Uterus (tissue), 4 donors: ENCODE measurements at places on chromosomes 11 and 22. TPM values are rescaled to one million over a fixed set of nuclear protein-coding genes. Genes with fewer than 3 reads are reported as not detected.

DNA sequence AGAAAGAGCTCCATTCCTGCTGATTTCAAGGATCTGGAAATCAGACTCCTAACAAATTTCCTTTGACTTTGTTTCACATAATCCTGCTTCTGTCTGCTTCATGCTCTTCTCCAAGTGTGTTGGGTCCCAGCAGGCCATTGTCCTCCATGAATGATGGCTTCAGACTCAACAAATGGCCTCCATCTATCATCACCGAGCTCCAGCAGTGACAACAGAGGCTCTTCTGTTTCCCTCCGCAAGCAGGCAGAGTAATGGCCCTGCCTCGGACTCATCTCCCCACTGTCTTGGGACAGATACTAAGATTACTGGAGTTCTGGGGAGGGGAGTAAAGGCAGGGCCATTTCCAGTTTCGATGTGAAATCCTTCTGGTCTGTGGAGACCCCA lies 127.3 kb downstream of the TENM4 start:
- H3K4me1 ChIP-seq: no peaks in the 10 kb centered on the region
- no peaks in the 10 kb centered on the region for H3K36me3 ChIP-seq
- no peak for DNase-seq
- no peak overlapping the region for H3K27ac ChIP-seq

DNA sequence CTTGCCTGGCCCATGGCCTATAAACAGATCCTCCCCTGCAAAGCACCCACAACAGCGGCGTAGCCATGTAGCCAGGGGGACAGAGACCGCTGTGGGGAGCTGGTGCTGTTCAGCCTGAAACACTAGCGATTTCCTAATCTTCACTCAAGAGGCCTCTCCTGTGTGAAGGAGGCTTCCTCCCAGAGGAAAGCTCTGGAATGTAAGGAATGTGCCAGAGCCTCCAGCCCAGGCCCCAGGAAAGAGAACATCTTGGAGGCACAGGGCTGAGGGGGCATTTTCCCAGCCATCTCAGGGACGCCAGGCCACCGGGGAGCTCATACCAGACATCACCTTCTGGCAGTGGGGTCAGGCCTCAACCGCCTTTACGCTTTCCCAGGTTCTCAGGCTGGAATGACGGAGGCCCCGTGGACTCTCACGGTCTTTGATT lies 24.0 kb downstream of the MIAT start:
- no peak overlapping the region for H3K4me3 ChIP-seq
- no peaks in the 10 kb centered on the region for H3K27me3 ChIP-seq
- H3K4me1 ChIP-seq: no peaks in the 10 kb centered on the region
- no peaks in the 10 kb centered on the region for H3K36me3 ChIP-seq

The GUCY1A2 gene
- total RNA-seq: 147 TPM

GRCh38 chr22:27089264-27089663 lies 431.9 kb downstream of the MIAT start:
- H3K27me3 ChIP-seq: no peaks in the 10 kb centered on the region
- no peak overlapping the region for H3K27ac ChIP-seq
- H3K36me3 ChIP-seq: no peaks in the 10 kb centered on the region

The OR4A16 gene
- total RNA-seq: not detected

The OR10A2 gene
- total RNA-seq: not detected

DNA sequence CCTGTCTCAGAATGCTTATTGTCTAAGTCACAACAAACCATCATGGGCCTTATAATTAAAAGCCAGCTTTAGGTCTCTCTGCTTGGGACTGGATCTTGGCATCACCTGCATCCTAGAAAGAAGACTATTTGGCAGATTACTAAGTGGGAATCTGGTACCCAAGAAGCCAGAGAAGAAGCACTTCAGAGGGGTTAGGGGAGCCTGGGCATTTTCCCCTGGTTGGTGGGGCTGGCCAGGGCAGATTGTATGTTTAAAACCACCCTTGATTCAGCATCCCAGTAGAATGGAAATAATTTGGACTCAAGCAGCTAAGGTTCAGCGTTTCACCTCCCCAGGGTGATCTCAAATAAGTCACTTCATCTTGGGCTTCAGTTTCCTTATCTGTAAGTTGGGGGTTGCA lies 193.7 kb downstream of the MIAT start:
- H3K27ac ChIP-seq: no peak overlapping the region
- H3K4me1 ChIP-seq: no peaks in the 10 kb centered on the region
- H3K36me3 ChIP-seq: no peaks in the 10 kb centered on the region
- DNase-seq: no peak

DNA sequence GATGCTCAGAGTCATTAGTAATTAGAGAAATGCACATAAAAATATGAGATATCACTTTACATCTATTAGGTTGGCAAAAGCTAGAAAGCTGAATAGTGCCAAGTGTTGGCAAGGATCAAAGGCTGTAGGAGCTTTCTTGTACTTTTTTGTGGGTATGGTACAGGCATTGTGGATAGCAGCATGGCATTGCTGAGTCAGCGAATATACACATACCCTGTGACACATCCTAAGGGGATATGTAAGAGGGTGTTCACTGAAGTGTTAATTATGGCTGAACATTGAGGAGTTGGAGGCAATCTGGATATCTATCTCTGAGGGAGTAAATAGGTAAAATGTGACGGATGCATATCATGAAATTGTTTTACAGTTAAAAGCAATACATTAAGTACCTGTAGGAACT lies 27.0 kb upstream of the IL18BP start:
- H3K4me3 ChIP-seq: no peak overlapping the region
- DNase-seq: no peak
- H3K27ac ChIP-seq: no peak overlapping the region
- H3K4me1 ChIP-seq: no peaks in the 10 kb centered on the region

The CDC42BPG gene
- total RNA-seq: under 0.01 TPM

GRCh38 chr11:22461626-22462025 lies 123.4 kb downstream of the SLC17A6 start:
- no peaks in the 10 kb centered on the region for H3K36me3 ChIP-seq
- DNase-seq: no peak
- H3K4me1 ChIP-seq: no peaks in the 10 kb centered on the region
- H3K4me3 ChIP-seq: no peak overlapping the region

GRCh38 chr11:94379613-94380012 lies 21.6 kb downstream of the GPR83 start:
- no peaks in the 10 kb centered on the region for H3K4me1 ChIP-seq
- no peak overlapping the region for H3K4me3 ChIP-seq
- no peak for DNase-seq
- no peaks in the 10 kb centered on the region for H3K27me3 ChIP-seq

GRCh38 chr11:17257196-17257595 lies 19.3 kb upstream of the NUCB2 start:
- no peaks in the 10 kb centered on the region for H3K36me3 ChIP-seq
- DNase-seq: no peak
- no peak overlapping the region for H3K27ac ChIP-seq
- H3K27me3 ChIP-seq: no peaks in the 10 kb centered on the region
- H3K4me3 ChIP-seq: no peak overlapping the region
- no peaks in the 10 kb centered on the region for H3K4me1 ChIP-seq

The TRIM64 gene
- total RNA-seq: not detected

DNA sequence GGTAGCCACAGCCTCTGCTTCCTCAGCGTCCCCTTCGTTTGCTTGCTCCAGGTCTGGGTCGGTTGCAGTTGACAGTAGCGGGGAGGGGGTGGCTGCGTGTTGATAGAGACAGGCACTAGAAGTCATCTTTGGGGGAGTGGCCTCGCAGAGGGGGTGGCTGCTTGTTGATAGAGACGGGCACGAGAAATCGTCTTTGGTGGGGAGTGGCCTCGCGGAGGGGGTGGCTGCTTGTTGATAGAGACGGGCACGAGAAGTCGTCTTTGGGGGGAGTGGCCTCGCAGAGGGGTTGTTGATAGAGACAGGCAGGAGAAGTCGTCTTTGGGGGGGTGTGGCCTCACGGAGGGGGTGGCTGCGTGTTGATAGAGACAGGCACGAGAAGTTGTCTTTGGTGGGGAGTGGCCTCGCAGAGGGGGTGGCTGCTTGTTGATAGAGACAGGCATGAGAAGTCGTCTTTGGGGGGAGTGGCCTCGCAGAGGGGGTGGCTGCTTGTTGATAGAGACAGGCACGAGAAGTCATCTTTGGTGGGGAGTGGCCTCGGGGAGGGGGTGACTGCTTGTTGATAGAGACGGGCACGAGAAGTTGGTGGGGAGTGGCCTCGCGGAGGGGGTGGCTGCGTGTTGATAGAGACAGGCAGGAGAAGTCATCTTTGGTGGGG lies 328.3 kb downstream of the TBC1D22A start:
- H3K36me3 ChIP-seq: no peaks in the 10 kb centered on the region
- H3K27me3 ChIP-seq: no peaks in the 10 kb centered on the region
- no peak overlapping the region for H3K27ac ChIP-seq
- H3K4me1 ChIP-seq: no peaks in the 10 kb centered on the region
- DNase-seq: no peak

The PCF11 gene
- 140 TPM for total RNA-seq

DNA sequence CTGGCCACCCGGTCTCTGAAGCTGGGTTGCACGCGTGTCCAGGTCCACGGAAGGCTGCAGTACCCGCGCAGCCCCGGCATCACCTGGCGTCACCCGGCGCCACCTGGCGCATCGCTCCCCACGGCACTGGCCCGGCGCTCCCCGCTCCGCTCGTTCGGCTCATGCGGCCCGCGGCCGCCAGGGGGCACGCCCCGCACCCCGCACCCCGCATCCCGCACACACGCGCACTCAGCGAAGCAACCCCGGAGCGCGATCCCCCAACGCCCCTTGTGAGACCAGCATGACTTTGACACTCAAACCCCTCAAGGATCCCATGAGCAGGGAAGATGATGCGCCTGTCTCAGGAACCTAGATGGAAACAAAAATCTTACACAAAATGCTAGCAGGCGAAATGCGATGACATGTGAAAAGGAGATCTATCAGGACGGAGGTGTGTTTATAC lies 11.9 kb downstream of the B3GNT6 start:
- H3K27ac ChIP-seq: no peak overlapping the region
- no peaks in the 10 kb centered on the region for H3K27me3 ChIP-seq
- no peaks in the 10 kb centered on the region for H3K4me1 ChIP-seq
- H3K4me3 ChIP-seq: no peak overlapping the region
- no peaks in the 10 kb centered on the region for H3K36me3 ChIP-seq
- DNase-seq: no peak

GRCh38 chr11:65111744-65112545 lies at the start of gene TM7SF2:
Gene TM7SF2 (plus strand): TSS chr11:65111872. CDS start chr11:65112016, 144 bp downstream.
- H3K27me3 ChIP-seq: no peaks in the 10 kb centered on the region
- H3K4me1 ChIP-seq: peaks cover 26% of the 10 kb centered on the region
- peak; percentile 95 for DNase-seq
- H3K36me3 ChIP-seq: no peaks in the 10 kb centered on the region

The USP35 gene
- total RNA-seq: 13.2 TPM

DNA sequence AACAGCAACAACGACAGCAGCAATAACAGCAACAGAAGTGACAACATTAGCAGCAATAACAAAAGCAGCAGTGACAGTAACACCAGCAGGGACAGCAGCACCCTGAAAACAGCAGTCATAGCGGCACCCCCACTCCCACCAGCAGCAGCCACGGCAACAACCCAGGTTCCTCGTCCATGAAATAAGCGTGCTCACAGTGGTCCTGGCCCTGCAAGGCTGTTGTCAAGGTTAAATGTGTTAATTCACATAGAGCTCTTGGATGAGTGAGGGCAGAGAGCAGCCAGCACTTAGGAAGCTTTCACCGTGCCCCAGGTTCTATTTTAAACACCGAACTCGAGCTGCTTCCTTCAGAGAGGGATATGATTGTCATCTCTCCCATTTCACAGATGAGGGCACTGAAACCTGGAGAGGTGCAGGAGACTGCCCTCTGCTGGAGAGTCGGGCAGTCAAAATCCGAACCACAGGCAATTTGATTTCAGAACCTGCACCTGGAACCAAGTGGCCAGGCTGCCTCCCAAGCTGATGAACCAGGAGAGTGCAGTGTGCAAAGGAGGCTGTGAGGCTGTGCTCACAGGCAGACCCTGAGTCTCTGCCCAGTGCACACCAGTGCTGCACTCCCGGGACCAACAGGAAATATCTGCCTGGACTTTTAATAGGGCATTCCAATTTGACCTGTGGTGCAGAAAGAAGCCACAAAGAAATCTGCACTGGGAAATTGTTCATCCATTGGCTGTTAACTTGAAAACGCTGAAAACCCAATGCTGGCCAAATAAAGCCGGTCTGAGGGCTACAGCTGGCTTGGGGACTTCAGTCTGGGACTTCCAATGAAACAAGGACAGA lies 22.9 kb upstream of the FGF3 start:
- no peak overlapping the region for H3K27ac ChIP-seq
- H3K4me3 ChIP-seq: no peak overlapping the region
- H3K4me1 ChIP-seq: no peaks in the 10 kb centered on the region
- DNase-seq: no peak
- no peaks in the 10 kb centered on the region for H3K36me3 ChIP-seq

The ALDH3B2 gene
- total RNA-seq: not detected

- DNase-seq: no peak
- H3K36me3 ChIP-seq: no peaks in the 10 kb centered on the region
- H3K4me1 ChIP-seq: no peaks in the 10 kb centered on the region
- no peak overlapping the region for H3K27ac ChIP-seq
Measured at GRCh38 chr11:113947994-113948393, 26.9 kb upstream of the HTR3A start.

The SSTR3 gene
- total RNA-seq: under 0.01 TPM

GRCh38 chr11:75873417-75874221 lies 58.6 kb downstream of the UVRAG start:
- DNase-seq: no peak
- H3K27ac ChIP-seq: no peak overlapping the region
- no peaks in the 10 kb centered on the region for H3K27me3 ChIP-seq
- H3K4me1 ChIP-seq: no peaks in the 10 kb centered on the region

DNA sequence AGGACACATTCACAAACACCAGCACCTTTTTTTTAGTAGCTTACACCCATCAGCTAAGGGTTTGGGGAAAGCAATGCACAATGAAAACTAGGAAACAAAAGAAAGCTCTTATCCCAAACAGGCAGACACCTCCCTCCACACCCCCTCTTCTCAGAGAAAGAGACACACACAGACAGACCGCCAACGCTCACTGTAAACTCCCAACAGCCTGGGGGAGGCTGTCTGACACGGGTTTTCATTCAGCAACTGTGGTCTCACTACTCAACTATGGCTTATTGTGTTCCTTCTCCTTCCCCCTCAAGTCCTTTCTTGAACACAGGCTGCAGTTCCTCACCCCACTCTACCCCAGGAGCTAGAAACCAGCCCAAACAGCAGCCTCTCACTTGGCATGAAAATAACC lies 123.4 kb downstream of the C11orf58 start:
- no peak overlapping the region for H3K27ac ChIP-seq
- no peak for DNase-seq
- no peaks in the 10 kb centered on the region for H3K4me1 ChIP-seq
- H3K4me3 ChIP-seq: no peak overlapping the region
- no peaks in the 10 kb centered on the region for H3K36me3 ChIP-seq
- no peaks in the 10 kb centered on the region for H3K27me3 ChIP-seq

DNA sequence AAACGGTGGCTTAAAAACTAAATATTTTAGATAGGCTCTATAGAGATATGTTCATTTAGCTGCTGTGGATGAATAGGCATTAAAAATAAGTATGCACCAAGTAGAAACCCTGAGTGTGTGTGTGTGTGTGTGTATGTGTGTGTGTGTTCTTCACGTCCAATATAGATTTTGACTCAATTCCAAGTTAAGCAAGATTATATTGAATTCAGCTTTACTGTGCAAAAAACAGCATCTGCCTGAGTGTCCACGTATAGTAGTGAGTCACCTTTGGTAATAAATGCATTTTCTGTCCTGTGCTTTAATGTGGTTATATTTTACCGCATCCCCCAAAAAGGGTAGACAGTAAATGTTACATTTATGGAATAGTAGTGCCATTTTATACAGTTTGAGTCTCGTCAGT lies 71.2 kb downstream of the PDHX start:
- no peaks in the 10 kb centered on the region for H3K4me1 ChIP-seq
- H3K36me3 ChIP-seq: no peaks in the 10 kb centered on the region
- H3K27me3 ChIP-seq: no peaks in the 10 kb centered on the region

The SMIM35 gene
- total RNA-seq: not detected
